ENCODE measurements at places on chromosomes 5 and 9.

- no peak for DNase-seq
These were observed 350.8 kb downstream of the NFIB start for GRCh38 chr9:13963005-13963653.

DNA sequence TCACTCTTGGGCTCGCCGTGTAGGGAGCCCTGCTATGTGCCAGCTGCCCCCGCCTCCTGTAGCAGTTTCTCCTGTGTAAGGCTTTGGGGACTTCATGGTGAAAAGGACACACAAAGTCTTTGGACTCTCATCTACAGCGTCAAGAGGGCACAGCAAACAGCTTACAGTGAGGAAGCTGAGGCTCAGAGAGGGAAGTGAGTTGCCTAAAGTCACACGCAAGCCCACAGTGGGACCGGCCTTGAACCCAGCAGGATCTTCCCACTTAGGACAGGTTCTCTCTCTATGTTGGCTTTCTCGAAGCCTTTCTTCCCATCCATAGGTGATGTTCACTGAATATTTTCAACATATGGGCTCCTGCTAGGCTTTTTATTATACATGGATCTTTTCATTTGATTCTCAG lies 9.8 kb upstream of the PRRX2 start:
- DNase-seq: no peak

DNA sequence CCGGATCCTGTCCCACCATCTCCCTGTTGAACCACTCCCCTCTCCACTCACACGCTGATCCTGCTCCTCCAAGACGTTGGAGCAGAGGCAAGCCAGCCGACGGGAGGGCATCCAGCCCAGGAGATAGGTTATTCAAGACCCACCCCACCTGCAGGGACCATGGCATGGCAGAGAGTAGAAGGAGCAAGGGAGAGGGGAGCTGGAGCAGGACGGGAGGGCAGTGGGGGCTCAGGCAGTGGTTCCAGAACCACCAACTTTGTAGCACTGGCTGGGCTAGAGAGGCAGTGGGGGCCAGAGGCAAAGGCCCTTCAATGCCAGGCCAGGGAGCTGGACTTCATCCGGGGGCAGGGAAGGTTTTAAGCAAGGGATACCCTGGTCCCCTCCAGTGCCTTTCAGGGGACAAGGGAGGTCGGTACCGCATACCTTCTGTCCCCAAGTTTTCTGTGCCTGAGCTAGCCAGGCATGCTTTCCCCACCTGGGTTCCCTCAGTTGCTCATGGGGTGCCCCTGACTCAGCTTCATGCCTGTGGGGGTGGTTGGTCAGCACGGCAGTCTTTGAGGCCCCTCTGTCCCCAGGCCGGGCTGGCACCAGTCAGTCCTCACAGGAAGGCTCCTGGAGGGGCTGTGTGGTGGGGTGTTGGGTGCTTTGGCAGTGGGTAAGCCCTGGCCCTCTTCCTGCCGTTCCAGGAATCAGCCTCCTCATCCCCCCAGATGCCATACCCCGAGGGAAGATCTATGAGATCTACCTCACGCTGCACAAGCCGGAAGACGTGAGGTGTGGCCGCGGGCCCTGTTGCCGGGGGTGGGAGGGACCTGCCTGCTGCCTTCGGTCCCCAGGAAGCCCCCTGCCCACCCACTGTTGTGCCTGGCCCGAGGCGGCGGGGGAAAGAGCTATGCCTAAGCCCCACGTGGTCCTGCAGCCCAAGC lies 22.4 kb downstream of the HK3 start:
- no peak for DNase-seq

GRCh38 chr5:56012281-56012963 lies 17.7 kb upstream of the IL6ST start:
- no peak for DNase-seq

- no peak for DNase-seq
These were observed 142.1 kb upstream of the ADAMTSL1 start for GRCh38 chr9:18331808-18332209.

- DNase-seq: no peak
These were observed 11.6 kb downstream of the NAIP start for GRCh38 chr5:71013575-71013974.

GRCh38 chr5:23274171-23274570 lies 233.2 kb upstream of the PRDM9 start:
- DNase-seq: no peak

DNA sequence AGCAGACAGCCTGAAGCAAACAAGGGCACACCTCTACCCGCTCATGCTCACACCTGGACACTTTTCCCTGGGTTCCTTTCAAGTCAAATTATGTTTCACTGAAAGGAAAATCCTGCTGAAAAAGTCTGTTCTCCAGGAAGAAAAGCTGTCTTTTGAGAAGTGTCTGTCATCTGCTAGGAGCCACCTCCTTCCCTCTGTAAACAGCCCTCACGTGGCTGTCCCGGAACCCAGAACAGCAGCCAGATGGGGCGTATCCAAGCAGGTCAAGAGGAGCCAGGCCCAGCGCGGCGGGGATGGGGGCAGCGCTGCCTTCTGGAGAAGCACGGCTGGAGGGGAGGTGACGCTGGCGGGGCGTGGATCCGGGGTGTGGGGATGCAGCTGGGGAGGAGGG lies at the start of gene PNPLA7:
TSS of gene PNPLA7 (minus strand) at position 172 of the 391 bp plus-strand sequence. CDS start 205 bp downstream, outside the sequence.
- peak; percentile 88 for DNase-seq

DNA sequence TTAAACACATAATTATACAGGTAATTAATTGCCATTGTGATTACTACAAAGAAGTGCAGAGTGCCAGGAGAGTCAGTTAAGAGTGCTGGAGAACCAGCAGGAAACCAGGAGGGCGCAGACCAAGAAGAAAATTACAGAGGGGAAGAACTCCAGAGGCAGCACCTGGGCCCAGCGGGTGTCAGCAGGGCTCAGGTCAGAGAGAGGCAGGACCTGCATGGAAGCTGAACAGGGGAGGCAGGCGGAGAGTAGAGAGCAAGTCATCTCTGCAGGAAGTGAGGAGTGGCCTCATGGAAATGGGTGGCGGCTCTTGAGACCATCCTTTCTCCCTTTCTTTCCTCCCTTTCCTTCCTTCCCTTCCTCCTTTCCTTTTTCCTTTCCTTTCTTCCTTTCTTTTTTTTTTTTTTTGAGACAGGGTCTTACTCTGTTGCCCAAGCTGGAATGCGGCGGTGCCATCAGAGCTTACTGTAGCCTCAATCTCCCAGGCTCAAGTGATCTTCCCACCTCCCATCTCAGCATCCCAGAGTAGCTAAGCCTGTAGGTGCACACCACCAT lies 4.0 kb upstream of the ZBTB34 start:
- no peak for DNase-seq

DNA sequence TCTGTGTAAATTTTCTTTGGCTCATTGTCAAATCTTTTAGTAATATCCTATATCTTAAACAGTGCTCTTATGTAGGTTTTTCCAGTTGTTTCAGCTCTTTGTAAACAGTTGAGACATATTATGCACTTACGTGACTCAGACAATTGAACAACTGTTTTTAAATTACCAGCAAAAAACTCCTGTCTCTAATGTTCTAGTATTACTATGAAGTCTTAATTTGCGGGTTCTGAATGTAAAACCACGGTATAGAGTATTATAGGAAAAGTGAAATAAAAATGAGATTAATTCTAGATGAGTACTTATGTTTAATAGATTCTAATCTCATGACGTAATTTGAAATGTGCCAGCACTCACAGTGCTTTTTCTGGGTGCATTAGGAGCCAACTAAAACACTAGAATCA lies 136.0 kb downstream of the GDNF start:
- no peak for DNase-seq

- DNase-seq: no peak
These were observed 4.5 kb downstream of the BRD9 start for GRCh38 chr5:887947-888637.

DNA sequence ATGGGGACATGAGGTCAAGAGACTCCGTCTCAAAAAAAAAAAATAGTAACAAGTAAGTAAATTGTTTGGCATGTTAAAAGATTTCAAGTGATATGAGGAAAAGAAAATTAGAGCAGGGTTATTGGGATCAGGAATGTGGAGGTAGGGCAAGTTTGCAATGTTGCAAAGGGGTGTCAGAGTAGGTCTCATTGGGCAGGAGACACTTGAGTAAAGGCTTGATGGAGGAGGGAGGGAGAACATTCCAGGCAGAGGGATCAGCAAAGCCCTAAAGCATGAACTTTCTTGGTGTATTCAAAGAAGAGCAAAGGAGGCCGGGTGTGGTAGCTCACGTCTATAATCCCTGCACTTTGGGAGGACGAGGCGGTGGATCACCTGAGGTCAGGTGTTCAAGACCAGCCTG lies 87.1 kb upstream of the HAND1 start:
- no peak for DNase-seq

DNA sequence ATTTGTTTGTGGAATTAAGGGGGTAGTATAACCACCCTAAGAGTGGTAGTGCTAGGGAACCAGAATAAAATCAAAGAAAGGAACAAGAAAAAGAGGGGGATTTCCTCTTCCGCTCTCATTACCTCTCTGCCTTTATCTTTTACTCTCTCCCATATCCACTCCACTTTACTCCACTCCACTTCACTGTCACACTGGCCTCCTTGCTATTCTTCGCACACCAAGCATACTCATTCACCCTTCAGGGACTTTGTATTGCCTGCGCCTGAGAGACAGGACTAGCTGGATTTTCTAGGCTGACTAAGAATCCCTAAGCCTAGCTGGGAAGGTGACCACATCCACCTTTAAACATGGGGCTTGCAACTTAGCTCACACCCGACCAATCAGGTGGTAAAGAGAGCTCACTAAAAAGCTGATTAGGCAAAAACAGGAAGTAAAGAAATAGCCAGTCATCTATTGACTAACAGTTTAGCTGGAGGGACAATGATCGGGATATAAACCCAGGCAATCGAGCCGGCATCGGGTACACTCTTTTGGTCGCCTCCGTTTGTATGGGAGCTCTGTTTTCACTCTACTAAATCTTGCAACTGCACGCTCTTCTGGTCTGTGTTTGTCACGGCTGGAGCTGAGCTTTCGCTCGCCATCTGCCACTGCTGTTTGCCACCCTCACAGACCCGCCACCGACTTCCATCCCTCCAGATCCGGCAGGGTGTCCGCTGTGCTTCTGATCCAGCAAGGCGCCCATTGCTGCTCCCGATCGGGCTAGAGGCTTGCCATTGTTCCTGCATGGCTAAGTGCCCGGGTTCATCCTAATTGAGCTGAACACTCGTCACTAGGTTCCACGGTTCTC lies 121.8 kb downstream of the FAM170A start:
- no peak for DNase-seq

DNA sequence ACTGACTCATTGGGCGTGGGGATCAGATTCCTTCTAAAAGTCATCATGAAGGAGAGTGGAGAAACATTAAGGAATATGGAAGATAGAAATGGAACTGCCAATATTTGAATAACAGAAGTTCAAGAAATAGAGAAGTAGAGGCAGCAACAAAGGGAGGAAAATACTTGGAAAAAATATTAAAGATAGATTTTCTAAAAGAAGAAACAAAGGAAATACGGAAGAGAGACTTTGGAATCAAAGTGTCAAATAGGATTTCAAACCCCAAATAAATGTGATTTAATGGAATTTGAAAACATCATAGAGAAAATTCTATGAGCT lies 605.1 kb upstream of the KLF4 start:
- no peak for DNase-seq

DNA sequence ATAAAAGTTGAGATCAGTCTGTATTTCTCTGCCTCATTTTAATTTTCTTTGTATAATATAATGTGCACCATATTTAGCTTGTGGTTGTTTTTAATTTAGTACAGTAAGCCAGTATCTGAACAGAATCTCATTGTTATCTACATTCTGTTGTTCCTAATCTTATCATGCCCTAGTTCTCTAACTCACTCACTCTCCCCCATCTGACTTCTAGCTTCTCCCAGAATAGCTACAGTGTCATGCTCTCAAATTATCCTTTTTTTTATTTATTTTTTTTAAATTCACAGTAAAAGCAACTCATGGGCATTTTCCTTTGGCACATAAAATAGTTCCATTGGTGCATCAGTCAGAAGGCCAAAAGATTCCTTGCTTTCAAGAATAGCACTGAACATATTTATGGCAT lies 156.6 kb downstream of the TRPM3 start:
- no peak for DNase-seq

DNA sequence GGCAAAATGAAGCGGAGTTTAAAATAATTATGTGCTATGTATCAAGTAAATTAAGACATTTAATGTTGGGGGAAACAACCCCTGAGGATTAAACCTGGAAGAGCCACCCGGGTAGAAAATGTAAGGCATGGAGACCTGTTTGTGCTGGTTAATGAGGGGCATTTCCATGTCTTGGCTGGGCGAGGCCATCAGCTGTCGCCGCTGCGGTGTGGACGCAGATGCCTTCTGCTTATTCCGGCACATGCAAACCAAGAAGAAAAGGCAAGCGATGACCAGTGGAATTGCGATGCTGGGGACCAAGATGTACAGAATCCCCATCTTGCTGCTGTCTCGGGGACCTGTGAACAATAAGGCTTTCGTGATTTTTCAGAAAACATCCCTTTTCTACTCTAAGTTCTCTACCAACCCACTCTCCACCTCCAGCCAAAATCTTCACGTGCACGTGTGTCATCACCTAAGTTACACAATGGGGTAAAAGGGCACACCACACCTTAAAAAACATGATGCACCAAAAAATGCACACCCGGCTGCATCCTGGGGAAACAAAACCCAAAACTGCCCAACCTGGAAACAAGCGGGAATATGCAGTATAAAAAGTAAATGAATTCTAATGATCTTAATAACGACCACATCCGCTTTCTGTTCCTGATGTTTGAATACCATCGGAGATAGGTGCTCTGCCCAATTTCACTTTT lies 223.5 kb downstream of the ROR2 start:
- no peak for DNase-seq

DNA sequence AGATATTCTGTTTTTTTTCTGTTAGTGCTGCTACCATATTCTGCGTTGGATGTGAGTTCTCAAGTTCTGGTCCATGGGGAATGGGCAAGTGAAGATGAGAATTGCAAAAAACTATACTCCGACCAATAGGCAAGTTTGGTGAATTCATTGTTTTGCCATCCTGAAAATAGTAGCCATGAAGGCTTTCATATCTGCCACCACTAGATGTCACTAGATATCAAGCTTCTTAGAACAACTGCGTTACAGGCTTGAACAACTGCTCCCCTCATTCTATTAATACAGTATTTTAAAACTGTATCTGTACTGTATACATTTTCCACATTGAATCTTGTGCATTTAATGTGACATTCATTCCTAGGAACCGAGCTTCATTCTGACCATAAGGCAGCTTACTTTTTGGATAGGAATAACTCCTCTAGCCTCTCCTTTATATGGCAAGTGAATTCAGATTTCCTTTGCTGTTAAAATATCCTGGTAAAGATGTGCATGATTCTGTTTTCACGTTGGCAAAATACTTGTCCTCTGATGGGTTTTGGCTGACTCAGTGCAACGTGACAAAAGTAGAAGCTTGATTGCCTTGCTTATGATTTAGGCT lies 163.6 kb downstream of the SREK1 start:
- peak; percentile 78 for DNase-seq

DNA sequence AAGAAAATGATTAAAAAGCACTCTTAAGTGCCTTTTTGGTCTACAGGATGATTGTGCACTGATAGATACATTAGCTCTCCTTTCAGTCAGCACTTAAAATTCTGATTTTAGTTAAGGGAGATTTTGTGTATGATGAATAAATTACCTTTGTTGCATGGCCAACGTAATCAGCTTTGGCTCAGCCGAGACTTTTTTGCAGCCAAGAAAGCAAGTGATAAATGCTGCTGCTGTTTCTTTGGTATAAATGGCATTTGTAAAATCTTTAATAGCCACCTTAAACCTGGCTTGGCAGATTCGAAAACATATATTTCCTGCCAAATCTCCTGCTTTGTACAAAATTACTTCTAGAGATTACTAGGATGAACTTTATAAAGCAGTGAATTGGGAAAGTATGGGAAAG lies 147.7 kb downstream of the DCP2 start:
- no peak for DNase-seq

Measured in NCI-H82 (cell line).